D721Med (cell line): ENCODE measurements at places on chromosomes 2 and 18.

DNA sequence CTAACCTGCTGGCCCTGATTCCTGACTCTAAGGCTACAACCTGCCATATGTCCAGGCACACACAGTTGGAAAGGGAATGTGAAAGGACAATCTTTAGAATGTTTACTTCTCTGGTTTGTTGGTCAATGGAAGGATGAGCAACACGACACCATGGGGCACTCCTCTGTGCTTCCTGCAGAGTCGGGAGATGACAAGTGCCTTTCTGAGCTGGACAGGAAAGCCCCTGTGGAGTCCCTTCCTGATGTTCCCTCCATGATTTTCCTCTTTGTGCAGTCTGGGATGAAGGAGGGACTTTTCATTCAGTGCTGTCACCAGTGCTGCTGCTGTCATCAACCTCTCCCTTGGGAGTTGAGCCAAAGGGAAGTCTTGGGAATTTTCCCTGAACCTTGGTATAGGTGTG, 22.6 kb upstream of the SERPINB7 start:
- no peak for DNase-seq

GRCh38 chr2:152355409-152355831, 20.4 kb downstream of the FMNL2 start:
- DNase-seq: no peak

DNA sequence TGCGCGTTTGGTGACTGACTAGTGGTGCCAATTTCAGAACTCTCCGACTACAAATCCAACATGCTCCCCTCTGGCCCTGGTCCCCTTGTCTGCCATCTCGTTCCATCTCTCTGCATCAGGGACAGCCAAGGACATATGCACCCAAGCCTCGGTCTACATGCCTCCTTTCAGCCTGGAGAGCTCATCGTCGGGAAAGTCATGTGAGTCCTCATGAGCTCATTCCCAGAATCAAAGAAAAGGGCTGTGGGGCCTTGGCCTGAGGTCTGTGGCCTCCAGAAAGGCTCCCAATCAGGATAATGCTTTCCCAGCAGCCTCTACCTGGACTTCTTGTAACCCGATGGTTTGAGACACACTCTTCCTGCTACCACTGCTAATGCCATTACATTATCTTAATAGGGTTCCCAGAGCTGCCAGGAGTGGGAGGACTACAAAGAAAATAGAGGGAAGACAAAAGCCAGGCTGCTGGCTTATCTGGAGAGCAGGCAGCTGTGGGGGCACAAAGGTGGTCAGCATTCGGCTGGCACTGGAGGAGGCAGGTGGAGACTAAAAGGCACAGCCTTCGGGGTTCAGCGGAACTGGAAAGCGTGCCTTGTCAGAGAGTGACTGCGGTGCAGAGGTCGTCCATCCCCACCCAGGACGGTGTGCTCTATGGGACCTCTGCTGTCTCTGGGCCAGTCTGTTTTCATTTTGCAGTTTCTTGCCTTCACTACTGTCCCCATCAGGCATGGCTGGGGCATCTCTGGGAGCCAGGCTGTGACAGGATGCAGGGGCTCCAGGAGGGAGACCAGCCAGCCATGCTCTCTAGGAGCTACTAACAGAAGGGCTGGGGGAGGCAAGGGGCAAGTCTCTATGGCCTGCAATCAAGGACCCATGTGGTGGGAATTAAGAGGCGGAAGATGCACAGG, 104.4 kb upstream of the SMAD2 start:
- DNase-seq: no peak

DNA sequence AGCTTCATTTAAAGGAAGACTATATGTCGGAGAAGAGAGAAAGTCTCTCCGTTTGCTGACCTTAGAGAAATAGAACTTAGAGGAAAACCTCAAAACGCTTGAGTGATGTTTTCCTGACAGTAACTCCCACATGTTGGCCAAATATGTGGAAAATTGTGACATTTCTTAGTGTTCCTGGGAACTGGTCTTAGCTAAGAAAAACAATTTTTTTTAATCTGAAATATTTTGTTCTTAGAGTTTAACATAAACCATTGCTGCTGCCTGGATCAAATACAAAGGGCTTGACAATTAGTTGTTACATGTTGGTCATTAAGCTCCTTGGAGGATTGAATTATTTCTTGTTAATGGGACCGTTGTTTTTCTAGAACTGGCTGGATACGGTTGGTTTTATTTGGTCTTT, 16.3 kb downstream of the DYNC2LI1 start:
- DNase-seq: no peak

DNA sequence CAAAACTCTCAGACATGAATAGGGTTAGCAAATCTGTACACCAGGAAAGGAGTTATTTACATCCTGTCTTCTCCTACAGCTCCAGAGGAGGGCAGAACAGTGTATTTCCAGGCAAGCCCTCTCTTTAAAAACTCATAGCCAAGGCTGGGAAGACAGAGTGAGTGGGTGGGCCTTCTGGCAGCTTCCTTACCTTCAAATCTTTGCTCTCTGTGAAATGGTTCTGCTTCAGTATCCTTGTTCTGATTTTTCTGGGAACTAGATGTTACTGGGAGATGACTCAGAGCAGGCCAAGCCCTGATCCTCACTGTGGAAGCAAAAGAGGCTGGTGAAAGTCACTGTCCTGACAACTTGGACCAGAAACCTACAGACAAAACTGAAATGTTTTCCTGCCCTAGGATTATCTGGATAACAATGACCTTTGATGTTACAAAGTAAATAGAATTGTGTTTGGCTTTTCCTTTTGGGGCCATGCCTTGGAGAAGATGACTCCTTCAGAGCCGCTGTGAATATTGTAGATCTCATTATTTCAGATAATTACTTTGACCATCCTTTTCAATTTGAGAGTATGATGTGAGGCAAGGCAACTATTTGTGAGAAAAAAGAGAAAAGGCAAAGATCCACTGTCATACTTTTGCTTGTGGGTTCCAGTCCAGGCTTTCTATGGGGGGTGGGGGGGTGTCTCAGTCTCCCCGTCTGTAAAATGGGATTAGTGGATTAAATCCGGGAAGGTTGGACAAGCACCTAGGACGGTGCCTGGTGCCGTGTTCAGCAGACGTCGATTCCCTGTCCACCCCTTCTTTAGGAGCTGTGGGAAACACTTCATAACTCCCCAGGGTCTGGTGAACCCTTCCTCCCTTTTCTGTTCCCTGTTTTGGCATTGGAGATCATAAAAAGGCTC, 644 bp upstream of the QPCT start:
- no peak for DNase-seq

DNA sequence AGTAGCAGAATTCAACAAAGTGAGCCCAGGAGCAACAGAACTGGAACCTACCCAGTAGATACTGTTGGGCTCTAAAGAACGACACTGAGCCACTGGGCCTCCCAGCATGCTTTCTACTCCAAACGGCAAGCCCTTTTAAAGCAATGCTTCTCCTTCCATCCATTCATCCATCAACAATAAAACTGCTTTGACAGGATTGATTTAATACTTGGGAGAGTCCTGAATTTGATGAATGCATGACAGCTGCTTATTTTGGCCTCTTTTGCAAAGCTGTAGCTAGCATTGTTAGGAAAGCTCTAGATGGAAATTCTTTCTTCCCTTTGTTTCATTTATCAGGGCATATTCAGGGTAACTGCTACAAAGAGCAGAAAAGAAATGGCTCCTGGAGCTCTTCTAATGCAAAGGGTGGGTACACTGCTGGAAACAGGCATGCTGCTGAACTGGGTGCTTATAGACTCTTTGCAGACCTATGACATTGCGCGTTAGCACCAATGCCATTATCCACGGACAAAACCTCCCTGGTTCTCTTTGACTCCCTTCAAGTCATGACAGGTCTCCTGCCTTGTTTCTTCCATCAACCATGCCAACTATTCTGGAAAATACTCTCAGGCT, 138.4 kb upstream of the HNRNPA3 start:
- DNase-seq: no peak

DNA sequence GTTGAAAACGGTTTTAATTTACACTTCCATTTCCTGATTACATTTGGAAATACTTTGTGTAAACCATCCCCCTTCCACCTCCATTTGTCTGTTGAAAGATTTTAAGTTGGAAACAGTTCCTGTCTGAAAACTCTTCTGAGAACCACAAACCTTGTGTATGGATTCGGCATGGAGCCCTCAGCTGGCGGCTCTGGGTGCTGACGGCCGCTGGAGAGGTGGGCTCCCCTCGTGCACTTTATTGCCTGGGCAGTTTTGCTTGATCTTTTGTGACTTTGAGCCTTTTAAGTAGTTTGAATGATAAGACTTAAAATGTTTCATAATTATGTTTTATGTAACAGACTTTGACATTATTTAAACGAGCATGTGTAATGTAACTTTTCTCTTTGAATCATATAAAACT, 11.1 kb downstream of the KLF11 start:
- DNase-seq: no peak
